ENCODE measurements at places on chromosomes 12 and 14.
A peak's percentile ranks its signal among the peaks of the same experiment; 100 is the strongest.

DNA sequence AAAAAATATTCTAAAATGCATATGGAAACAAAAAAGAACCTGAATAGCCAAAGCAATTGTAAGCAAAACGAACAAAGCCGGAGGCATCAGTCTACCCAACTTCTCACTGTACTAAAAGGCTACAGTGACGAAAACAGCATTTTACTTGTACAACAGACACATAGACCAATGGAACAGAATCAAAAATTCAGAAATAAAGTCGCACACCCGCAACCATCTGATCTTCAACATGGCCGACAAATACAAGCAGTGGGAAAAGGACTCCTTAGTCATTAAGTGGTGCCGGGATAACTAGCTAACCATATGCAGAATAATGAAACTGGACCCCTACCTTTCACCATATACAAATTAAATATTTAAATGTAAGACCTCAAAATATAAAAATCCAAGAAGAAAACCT lies 203.9 kb upstream of the PPFIA2 start:
- no peak for DNase-seq

DNA sequence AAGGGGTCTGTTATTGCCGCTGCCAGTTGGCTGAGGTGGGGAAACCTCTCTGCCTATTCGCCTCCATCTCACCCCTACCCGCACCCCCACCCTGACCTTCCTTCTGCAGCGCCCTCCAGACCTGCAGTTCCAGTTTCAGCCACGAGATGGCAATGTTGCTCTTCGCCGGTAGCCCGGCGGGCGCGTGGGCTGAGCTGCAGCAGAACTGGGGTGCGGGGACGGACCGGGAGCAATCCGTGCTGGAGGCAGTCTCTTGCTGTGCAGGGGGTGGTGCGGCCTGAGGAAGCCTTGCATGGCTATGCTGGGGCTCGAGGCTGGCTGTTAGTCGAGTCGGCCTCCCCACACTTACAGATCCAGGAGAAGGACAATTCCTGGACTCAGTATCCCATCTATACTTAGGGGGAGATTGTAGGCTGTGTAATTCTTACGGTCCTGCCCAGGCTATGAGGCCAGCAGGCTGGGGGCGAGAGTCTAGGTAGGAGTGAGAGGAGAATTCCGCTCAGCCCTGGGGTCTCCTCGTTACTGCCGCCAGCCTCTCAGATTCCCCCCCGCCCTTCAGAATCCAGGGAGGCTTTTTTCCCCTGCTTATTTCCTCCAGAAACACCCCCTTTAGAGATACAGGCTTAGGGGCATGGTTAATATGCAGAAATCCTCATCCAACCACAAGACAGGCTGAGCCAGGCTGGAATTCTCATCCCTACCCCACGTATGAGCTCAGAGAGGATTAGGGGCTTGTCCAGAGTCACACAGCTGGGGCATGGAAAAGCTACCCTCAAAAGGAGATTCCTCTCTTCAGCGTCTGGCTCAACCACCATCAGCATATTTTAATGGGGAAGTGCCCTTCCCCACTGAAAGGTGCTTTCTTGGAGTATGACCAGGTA lies 118.2 kb downstream of the AACS start:
- peak; percentile 66 for DNase-seq

DNA sequence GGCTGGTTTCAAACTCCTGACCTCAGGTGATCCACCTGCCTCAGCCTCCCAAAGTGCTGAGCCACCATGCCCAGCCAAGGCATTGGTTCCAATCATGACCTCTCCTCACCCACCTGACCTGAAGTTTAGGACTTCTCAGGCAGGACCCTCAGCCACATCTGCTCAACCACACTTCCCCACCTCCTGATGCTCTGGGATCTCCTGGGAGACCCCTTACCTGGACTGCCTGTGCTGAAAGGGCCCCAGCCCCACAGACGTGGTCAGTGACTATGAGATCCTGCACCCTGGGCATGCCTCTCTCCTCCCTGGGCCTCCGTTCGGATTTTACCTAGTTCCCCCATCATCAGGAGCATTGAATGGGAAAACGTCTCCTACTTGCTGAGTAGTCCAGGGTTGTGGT lies 18.0 kb downstream of the GSC start:
- no peak for DNase-seq

DNA sequence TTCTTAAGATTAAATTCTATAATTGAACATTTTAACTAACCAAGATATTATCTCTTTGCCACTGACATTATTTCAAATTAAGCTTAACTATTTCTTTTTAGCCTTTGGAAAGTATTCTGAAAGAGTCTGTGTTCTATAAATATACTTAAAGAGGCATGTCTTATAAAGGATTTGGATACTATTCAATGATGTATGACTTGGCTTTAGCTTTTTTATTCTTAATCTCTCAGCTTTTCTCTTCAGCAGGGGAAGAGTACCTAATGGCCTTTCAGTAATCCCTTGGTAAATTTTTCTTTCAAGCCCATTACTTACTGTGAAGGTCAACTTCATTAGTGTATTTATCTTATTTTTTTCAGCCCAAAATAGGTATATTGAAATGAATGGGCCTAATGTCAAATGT lies 113.8 kb downstream of the LRRK2 start:
- DNase-seq = no peak

DNA sequence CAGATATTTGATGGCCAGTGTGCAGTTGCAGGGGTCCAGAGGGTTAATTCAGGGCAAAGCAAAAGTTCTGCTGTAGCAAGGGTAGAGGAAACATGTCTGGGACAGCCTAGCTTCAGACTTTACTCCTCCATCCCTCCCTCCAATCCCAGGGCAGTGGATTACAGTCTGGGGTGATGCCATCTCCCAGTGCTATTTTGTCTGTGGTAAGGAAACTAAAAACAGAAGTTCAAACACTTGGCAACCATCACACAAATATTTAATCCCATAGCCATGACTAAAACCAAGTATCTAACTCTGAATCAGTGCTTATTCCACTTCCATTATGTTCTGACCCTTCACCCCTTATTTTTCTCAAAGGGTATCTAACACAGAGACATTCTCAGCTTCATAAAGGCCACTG lies 61.8 kb downstream of the PIK3C2G start:
- DNase-seq = no peak

DNA sequence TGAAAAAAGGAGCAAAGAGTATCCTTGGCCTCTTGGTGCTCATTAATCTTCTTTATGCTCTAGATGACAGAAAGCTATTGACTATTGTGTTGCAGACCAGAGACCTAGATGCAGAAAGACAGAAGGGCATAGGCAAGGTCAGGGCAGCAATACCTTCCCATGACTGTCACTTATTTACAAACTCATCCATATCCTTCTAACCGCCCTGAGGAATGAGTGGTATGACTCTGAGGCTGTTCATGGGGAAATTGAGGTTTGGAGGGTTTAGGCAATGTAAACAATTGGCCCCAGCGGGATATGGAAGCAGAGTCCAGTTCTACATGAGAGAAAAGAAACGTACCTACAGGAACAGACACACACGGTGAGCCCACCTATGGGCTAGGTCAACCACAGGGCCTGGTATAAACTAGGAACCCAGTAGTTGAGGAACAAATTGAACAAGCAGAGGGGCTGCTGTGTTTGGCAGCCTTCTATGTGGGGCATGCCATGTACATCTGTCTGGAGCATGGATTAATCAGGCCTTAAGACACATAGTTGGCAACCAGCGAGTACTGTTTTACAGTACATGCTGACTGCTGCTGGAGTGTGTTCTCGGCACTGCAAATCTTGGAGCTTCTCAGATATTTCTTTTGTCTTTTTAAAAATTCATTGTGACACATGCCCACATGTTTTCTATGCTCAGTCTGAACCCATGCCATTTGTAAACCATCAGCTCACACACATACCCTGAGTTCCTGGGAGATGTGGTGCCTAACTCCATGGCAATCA lies 159.7 kb upstream of the NTF3 start:
- DNase-seq = no peak
